Inflammatory macrophage treated with lipopolysaccharide for 1 hour (primary cell): ENCODE measurements at places on chromosomes 7 and 10.
A peak's percentile ranks its signal among the peaks of the same experiment; 100 is the strongest.

DNA sequence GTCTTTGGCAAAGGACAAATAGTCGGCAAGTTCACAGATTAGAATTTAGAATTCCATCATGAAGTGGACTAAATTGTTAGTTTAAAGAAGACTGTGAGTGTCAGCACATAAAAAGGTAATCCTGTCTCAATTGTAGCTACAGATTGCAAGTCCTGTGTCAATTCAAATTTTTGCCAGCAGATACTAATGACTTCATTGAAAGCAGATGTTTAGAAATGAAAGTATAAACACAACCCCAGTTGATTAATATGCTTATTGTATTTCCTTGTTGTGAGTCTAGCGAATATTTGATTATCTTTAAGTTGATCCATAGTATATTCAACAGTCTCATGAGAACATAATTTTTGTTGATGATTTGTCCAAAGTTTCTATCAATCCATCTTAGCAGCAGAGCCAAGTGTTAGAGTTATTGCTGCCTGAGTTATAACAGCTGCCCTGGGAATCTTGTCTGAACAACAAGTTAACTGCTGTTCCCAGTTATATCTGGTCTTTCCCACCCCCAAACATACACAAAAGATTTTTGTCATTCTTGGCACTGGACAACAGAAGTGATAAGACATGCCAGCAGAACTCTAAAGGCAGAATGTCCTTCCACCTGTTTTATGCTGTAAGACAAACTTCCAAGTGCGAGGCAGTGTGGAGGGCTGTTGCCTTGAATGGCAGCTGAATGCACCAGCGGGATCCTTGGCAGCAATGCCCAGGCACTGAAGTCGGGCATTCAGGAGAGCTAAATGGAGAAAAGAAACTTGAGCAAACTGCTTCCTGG, 21.3 kb upstream of the HERPUD2 start:
- DNase-seq = no peak

- peak; percentile 92 for DNase-seq
Observed at GRCh38 chr10:132307823-132308586, at the start of gene STK32C. TSS of gene STK32C (minus strand) at chr10:132307950. CDS start at chr10:132307833, 117 bp downstream.

- DNase-seq = no peak
Observed at GRCh38 chr10:79170226-79170752, 101.5 kb downstream of the ZMIZ1 start.

DNA sequence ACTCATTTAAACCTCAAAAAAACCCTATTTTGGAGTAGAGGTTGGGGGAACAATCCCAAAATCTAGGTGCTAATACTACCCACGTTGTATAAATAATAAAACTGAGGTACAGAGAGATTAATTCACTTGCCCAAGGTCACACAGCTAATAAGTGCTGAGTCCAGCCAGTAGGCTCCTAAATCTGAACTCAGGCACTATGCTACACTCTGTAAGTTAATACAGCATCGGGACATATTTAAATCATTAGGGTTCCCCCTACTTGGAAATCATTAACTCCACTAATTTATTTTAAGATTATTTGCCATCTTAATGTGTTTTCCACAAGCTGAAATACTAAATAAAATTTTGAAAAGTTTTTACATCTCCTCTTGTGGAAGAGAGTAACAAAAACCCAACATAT, 24.2 kb downstream of the PIP4K2A start:
- no peak for DNase-seq

- no peak for DNase-seq
Observed at GRCh38 chr10:122733443-122733842, 33.8 kb upstream of the C10orf120 start.

- DNase-seq = peak; percentile 70
Observed at GRCh38 chr7:44979481-44980392, 922 bp upstream of the MYO1G start.

GRCh38 chr7:129438839-129439651, 4.8 kb downstream of the STRIP2 start:
- peak; percentile 74 for DNase-seq

GRCh38 chr7:103541026-103541425, 95.0 kb upstream of the SLC26A5 start:
- no peak for DNase-seq

DNA sequence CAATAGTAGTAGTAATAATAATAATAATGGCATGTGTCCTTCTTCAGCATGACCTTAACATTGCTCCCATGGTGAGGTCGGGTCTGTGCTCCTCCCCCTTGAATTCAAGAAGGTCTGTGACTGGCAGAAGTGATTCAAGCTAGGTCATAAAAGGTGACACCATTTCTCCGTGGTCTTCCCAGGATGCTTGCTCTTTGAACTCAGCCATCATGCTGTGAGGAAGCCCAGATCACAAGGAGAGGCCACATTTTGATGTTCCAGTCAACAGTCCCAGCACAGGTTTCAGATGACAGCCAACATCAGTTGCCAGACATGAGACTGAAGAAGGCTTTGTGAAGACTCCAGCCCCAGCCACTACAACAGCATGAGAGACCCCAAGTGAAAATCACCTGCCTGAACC, 83.9 kb downstream of the SEPTIN14 start:
- no peak for DNase-seq

DNA sequence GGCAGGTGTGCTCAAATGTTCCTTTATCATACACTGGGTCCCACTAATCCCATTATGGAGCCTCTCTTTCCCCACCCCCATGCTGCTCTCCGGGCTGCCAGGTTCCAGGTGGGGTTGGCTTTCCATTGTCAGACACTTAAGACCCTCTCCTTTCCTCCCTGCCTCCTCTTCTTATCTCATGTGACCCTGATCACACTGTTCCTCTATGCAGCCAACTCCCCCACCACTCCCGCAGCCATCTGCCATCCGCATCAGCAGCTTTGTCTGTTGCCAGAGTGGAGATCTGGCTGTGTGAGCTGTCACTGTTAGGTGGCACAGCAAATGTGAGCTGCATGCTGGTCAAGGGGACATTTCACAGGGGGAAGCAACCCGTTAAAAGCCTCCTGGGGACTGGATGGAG, 391.4 kb downstream of the TNS3 start:
- no peak for DNase-seq

DNA sequence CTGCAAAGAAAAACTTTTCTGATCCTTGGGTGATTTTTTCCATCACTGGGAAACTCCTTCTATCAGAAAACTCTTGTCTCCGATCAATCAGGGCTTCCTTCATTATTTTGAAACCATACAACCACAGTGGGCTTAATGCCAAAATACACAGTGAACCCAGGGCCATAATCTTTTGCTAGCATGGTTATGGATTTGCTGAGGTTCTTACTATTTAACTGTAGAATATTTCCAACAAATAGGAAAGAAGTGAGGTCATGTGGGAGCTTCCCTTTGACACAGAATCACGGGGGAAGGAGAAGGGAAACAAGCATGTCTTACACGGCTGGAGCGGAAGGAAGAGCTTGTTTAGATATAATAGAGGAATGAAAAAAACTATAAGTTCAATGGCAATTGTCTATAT, 1241.7 kb downstream of the REEP3 start:
- no peak for DNase-seq

DNA sequence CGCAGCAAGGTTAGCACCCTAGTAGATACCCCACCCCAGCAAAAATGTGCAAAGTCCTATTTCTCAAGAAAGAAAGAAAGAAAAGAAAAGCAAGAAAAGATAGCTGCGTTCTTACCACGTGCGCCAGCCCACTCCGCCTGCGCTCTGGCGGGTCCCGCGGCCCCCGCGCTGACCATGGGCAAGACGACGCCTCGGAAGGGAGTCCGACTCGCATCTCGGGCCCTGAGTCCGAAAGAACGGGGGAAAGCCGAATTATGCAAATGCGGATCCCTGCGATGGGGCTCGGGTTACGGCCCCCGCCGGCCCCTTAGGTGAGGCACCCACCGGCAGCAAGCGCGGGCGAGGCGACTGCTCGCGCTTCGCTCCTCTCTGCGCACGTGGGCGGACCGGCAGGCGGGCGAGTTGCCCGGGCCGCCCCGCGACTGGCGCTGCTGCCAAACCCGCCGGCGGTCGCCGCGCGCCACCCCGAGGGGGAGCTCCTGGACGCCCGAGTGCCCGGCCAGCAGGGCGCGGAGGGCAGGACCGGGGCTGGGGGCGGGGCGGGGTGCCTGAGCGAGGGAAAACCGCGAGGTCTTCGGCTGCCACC, 2.4 kb upstream of the EGR2 start:
- peak; percentile 46 for DNase-seq

DNA sequence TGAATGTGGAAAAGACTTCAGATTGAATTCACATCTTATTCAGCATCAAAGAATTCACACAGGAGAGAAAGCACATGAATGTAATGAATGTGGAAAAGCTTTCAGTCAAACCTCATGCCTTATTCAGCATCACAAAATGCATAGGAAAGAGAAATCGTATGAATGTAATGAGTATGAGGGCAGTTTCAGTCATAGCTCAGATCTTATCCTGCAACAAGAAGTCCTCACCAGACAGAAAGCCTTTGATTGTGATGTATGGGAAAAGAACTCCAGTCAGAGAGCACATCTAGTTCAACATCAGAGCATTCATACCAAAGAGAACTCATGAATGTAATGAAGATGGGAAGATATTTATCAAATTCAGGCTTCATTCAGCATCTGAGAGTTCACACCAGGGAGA, 14.8 kb downstream of the ZNF655 start:
- DNase-seq = no peak

DNA sequence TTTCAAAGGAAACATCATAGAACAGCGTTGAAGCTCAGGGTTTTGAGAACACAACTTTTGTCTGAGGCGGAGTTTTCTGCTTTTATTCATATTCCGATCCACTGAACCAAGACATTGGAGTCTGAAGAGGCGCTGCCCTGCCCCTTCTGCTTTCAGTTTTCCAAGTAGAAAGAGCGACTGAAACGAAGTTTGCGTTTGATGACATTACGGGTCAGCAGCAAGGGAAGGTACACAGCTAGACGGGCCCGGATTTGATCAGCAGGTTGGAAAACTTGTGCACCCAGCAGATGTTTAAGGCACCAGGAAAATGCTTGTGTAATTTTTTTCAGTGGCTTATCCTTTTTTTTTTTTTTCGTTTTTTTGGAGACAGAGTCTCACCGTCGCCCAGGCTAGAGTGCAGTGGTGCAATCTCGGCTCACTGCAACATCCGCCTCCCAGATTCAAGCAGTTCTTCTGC, 720 bp downstream of the SUN1 start:
- no peak for DNase-seq

- no peak for DNase-seq
Observed at GRCh38 chr7:75715864-75716263, 22.9 kb downstream of the HIP1 start.

DNA sequence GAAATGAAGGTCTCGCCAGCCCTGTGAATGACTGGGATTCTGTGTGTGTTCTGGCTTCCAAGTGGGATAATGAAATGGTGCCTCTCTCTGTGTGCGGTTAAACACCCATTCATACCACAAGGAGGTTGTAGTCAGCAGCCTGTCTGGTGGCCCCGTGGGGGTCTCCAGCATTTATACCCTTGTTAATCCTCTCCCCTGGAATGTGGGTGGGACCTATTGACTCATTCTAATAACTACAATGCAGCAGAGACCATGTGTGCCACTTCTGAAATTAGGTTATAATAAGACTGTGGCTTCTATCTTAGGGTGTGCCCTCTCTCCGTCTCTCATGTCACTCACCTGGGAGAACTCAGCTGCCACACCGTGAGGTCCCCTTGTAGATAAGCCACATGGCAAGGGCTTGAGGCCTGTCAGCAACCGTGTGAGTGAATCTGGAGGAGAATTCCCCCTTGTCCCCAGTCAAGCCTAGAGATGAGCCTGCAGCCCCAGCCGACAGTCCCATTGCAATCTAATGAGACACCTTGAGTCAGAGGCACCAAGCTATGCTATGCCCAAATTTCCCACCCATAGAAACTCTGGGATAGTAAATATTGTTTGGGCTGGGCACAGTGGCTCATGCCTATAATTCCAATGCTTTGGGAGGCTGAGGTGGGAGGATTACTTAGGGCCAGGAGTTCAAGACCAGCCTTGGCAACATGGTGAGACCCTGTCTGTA, 106.8 kb downstream of the GALNT17 start:
- no peak for DNase-seq

- no peak for DNase-seq
Observed at GRCh38 chr7:30926313-30926712, 14.7 kb downstream of the AQP1 start.

DNA sequence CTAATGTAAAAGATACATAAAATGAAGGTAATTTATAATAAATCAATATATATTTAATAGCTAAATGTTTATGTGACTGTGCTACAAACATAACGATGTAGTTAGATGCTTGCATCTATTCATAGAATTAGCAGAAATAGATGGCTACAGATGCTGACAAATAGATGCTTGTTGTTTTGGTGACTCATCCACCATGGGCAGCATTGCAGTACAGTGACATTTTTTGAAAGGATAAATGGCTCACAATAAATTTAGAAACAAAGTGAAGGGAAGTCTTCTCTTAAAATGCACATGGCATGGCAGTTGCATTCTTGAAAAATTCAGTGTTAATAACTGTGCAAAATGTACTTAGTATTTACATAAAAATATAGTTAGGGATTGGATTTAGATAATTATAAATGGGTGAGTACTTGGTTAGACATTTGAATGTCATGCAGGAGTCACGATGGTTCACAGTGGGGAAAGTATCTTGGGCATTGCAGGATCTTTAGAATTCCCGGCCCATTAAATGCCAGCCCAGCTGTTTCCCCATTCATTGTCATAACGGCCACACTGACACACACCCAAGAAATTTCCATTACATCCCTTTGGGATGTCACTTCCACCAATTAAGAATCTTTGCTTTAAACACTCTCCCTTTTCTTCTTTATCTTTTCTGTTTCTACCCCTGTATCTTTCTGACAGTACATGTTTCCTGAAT, 564.1 kb downstream of the ATRNL1 start:
- no peak for DNase-seq

- DNase-seq = no peak
Observed at GRCh38 chr7:158538156-158538946, 49.3 kb downstream of the PTPRN2 start.

DNA sequence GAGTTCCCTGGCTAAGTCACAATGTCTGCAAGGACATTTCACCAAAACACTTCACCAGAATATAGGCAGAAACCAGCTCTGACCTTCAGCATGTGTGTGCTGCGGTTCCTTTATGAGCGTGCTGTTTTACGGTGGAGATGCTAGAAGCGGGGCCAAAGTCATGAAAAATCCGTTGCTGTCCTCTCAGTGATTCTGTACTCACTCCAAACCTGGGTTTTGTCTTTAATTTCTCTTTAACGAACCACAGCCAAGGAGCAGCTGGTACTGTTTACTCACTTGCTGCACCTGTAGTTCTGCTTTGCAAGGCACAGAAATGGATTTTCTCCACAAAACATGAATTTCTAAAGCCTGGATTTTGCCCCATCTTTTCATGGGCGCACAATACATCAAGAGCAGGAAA, 639.9 kb downstream of the PHTF2 start:
- no peak for DNase-seq

DNA sequence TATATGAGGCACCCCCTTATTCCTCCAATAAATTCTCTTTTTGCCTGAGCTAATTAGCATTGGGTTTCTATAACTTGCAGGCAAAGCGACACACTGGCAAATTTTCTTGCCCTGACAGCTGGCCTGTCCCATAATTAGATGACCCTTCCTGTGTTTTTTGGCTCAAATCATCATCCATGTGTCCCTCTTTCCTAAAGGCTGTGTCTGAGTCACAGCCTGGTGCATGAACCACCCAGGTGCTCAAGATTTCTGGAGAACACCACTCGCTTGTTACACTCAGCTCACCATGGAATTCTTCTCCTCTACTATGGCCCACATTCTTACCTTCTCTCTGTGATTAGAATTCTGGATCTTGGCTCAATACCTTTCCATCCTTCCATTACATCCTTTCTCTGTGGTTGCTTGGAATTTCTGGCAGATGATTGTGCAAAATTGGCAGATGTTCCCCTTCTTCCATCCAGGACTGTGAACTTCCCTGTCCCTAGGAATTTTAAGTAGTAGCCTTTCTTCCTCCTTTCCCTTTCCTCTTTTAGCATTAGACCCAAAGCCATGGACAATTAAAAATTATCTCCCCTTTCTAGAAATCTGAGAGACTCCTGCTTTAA, 116.0 kb upstream of the ANKRD1 start:
- no peak for DNase-seq
